ENCODE measurements at places on chromosomes 4 and X.
A peak's percentile ranks its signal among the peaks of the same experiment; 100 is the strongest.

DNA sequence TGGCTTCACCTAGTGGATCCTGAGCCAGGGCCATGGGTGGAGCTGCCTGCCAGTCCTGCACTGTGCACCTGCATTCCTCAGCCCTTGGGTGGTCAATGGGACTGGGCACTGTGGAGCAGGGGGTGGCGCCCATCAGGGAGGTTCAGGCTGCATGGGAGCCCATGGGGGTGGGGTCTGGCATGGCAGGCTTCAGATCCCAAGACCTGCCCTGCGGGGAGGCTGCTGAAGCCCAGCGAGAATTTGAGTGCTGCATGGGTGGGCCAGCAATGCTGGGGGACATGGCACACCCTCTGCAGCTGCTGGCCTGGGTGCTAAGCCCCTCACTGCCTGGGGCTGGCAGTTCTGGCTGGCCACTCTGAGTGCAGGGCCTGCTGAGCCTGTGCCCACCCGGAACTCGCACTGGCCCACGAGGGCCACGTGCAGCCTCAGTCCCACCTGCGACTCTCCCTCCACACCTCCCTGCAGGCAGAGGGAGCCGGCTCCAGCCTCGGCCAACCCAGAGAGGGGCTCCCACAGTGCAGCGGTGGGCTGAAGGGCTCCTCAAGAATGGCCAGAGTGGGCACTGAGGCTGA, 270.0 kb downstream of the CENPC start:
- no peak for DNase-seq

DNA sequence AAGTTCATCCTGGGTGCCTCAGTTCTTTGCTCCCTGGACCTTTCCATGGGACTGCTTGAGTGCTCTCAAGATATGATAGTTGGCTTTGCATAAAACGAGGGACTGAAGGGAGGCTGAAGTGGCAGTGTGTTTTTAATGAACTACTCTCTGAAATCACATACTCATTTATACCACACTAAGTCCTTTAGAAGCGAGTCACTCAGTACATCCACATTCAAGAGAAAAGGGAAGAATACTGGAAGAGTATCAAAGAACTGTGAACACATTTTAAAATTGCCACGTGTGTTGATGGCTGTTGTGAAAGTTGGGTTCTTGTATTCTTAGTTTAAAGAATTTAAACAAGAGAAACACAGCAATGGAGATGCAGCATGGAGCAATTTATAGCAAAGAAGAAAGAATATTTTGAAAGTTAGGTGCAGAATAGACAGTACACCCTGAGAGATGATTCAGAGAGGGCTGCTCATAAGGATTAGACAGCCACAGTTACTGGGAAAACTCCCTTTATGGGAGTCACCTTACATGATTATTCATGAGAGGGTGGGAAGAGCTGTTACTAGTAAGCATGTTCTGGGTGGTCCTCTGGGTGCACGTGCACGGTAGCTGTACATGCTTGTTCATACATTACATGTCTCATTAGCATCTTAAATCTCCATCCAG, 380.7 kb downstream of the ADGRL3 start:
- DNase-seq: no peak

DNA sequence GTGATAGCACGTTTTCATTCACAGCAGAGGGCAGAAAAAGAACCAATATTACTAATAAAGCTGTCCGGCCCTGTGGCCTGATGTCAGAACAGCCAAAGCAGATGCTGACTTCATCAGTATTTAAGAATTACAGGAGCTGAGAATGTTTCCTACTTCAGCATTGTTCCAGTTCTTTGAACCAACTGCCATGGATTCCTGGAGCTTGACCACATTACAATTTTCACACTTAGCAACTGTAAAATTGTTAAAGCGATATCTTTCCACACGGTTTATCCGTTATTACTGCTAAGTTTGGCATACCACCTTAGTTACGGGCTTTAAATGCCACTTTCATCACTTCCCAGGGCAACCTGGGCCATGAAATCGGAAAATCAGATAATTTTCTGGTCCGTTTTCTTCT, 118.2 kb downstream of the EPHA5 start:
- no peak for DNase-seq

- DNase-seq: no peak
These were observed 222.8 kb downstream of the SPATA18 start for GRCh38 chr4:52273885-52274284.

DNA sequence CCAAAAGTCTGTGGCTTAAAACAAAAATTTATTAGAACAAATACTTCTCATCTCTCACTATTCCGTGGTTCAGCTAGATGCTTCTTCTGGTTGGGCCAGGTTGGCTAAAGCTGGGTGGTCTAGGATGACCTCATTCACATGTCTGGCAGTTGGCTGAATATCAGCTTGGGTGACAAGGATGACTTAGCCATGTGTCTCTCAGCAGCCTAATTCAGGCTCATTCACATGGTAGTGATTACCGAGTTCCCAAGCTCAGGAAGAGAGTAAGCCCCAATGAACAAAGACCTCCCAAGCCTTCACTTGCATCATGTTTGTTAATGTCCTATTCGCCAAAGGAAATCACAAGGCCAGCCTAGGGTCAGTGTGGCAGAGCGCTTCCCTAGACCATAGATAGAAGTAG, 119.4 kb downstream of the FANCB start:
- DNase-seq: no peak

DNA sequence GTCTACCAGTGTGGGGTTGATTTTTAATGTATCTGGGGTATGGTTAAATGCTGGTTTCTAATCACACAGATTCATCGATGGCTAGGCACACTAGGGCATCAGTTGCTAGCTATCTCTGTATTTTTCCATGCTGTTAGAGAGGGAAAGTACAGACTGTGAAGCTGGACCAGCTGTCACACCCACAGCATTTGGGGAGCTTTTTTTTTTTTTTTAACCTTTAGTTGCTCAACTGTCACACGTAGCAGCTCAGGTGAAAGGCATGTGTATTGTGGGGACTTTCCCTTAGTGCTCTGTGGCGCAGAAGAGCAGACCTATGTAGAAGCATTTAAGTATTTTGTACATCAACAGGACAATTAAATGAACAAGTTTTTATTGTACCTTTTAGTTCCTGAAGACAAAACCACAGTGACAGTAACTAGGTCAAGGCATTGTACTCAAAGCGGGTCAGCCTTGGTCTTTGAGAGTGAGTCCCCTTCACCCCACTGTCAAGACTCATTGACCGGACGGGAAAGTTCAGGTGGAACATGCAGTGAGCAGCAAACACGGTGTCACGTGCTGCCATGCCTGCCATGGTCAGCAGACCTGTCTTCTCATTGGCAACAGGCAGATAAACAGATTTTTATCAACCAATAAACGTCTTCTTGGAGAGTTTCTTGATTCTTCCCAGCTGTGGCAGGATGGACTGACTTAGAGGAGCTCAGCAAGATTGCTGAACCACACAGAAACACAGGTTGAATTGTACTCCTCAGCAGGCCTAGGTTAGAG, 65.3 kb downstream of the CASP3 start:
- DNase-seq: no peak

GRCh38 chr4:23500894-23501449, 388.9 kb downstream of the PPARGC1A start:
- DNase-seq: no peak

DNA sequence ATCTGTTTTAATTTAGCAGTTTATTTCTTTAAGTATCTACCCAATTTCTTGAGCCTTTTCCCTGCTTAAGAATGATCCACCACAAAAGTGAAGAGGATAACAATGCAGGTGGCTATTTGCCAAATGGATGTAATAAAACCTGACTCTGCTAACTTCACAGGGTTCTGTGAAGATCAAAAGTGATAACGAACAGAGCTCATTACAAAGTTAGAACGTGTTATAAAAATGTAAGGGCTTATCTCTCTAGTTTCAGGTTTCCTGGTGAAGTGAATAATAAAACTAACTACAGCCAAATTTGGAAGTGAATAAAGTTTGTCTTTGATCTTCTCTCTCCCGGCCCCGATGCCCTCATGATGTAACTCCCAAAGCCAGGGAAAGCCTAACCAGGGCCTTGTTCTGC, 497.9 kb downstream of the SMARCA1 start:
- no peak for DNase-seq

DNA sequence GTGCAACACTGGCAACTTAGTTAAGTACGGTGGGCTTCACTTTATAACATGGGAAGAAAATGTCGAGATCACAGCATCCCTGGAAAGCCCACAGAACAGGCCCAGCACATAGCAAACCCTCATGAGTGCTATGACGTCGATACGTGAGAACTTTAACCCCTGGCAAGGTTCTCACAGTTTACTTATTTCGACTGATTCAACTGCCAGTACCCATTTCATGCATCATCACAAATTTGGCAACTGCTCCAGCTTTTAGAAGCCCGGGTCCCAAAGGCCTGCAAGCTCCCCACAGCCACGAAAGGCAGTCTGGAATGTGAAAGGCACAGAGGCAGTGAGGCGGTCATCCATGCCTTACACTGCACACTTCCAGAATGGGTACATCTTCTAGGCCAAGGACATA, 41.2 kb downstream of the RELL1 start:
- no peak for DNase-seq

DNA sequence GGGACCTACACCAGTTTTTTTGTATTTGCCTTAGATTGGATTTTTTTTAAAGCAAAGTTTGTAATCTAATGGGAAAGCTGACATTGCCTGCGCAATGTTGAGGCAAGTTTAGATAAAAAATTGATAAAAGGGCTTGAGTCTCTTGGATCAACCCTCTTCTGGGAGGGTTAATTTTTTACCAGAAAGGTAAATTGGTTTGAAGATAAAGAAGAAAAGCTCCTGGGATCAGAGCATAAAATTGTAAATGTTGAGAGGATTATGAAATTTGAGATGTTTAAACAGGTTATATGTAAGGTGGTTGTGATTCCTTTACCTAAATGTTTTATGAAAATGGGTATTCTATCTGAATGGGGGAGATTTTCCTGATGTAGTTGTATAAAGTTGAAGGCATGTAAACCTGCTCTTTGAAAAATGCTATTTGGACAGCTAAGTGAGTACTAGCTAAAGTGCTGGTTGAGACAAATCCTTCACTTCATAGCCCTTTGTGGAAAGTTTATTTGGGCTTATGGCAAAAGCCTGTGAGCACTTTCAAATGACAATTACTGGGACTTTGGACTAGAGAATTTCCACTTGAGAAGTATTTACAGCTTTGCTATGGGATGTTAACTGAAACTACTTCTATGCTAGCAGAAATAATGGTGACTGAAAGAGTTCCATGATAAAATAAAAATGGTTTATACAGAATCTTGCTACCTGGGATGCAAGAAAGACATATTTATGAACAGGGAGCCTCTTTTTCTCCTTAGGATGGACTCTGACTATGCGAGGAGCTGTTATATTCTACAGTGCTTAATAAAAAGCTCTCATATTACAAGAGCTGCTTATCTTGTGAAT, 56.2 kb downstream of the UGT2B10 start:
- DNase-seq: no peak

DNA sequence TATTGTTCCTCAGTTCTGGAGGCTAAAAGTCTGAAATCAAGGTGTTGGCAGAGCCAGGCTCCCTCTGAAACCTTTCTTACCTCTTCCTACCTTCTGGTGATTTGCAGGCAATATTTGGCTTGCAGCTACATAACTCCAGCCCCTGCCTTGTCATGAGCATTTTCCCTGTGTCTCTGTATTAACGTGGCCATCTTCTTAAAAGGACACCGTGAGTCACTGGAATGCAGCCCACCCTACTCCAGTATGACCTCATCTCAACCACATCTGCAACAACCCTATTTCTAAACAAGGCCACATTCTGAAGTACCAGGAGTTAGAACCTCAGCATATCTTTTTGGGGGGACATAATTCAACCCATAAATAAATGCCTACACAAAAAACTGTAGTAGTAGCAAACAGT, 40.7 kb downstream of the FANCB start:
- no peak for DNase-seq

DNA sequence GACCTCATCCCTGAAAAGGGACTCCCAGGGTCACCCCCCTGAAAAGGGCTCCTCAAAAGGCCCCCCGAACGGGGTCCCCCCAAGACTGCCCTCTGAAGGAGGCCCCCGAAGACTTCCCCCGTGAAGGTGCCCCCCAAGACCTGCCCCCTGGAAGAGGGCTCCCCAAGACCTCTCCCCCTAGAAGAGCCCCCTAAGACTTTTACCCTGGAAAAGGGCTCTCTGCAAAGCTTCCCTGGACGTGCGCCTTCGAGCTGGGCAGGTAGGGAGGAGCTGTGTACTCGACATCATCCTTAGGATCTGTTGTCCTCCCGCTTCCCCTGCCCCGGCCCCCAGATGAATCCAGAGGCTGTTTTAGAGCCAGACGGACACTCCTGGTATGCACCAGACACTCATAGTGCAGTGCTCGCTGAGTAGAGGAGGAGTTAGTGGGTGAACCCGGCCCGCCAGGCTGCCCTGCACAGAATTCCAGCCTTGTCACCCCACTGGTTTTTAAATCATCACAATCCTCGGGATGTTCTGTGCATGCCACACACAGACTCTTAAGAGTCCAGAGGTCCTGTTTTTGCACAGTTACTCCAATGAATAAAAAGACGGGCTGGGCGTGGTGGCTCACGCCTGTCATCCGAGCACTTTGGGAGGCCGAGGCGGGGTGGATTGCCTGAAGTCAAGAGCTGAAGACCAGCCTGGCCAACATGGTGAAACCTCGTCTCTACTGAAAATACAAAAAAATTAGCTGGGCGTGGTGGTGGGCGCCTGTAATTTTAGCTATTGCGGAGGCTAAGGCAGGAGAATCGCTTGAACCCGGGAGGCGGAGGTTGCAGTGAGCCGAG, 5.7 kb upstream of the SLC25A6 start:
- no peak for DNase-seq

DNA sequence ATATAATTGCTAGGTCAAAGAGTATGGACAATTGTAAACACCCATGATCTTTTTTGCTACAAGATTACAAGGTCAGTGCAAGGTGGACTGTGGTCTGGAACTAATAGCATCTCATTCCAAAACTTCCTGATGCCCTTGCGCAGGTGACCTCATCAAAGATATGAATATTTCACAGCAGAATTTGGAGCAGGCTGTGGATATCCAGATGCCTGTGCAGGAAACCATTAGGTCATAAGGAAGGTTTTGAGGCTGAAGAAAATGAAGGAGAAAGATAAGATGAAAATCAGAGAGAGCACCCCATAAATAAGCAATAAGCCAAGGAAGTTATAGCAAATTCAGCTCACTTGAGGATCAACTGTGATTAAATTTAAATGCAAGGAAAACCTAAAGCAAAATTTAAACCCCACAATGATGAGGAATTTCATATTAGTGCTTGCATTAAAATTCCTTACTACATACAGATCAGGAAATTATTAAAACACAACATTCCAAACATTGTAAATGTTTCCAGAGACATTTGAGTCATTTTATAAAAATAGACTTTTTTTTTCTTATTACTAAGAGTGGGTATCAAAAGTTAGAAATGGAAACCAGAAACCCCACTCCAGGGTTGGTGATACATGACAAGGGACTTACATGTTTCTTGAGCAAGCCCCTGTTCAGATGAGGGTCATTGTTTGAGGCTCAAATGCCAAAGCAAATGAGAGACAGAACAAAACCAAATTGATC, 100.7 kb upstream of the FAM9C start:
- no peak for DNase-seq

- DNase-seq: peak; percentile 53
These were observed 67.5 kb upstream of the CXCL13 start for GRCh38 chr4:77538144-77538543.

GRCh38 chr4:182822554-182822953, 94.6 kb downstream of the DCTD start:
- DNase-seq: no peak
